Caco-2 (cell line): ENCODE measurements at places on chromosomes 6 and 20. TPM values are rescaled to one million over a fixed set of nuclear protein-coding genes. Genes with fewer than 3 reads are reported as not detected.

Gene C20orf144
- 0.18 and 0.51 TPM in 2 replicates for total RNA-seq

- H3K4me1 ChIP-seq, result peaks cover 9% of the 10 kb centered on the region
- no peak overlapping the region for H3K27ac ChIP-seq
- no peak for DNase-seq
Observed at GRCh38 chr6:95365454-95365853, 211.9 kb upstream of the MANEA start.

Gene MAPK13
- total RNA-seq, result 45.7 and 47.3 TPM in 2 replicates

Gene GPX5
- total RNA-seq, result not detected in 2 replicates

GRCh38 chr6:134340179-134340975 is 22.5 kb upstream of the SGK1 start:
- H3K4me3 ChIP-seq, result no peak overlapping the region
- H3K4me1 ChIP-seq, result no peaks in the 10 kb centered on the region
- no peaks in the 10 kb centered on the region for H3K27me3 ChIP-seq
- no peak for DNase-seq

Gene GPANK1
- total RNA-seq, result 20.3 TPM in 2 replicates

- no peaks in the 10 kb centered on the region for H3K27me3 ChIP-seq
- H3K4me3 ChIP-seq, result no peak overlapping the region
- H3K4me1 ChIP-seq, result no peaks in the 10 kb centered on the region
- no peaks in the 10 kb centered on the region for H3K36me3 ChIP-seq
Observed at GRCh38 chr6:131321589-131321988, 186.3 kb downstream of the AKAP7 start.
